ENCODE measurements at places on chromosomes 3 and 15.

DNA sequence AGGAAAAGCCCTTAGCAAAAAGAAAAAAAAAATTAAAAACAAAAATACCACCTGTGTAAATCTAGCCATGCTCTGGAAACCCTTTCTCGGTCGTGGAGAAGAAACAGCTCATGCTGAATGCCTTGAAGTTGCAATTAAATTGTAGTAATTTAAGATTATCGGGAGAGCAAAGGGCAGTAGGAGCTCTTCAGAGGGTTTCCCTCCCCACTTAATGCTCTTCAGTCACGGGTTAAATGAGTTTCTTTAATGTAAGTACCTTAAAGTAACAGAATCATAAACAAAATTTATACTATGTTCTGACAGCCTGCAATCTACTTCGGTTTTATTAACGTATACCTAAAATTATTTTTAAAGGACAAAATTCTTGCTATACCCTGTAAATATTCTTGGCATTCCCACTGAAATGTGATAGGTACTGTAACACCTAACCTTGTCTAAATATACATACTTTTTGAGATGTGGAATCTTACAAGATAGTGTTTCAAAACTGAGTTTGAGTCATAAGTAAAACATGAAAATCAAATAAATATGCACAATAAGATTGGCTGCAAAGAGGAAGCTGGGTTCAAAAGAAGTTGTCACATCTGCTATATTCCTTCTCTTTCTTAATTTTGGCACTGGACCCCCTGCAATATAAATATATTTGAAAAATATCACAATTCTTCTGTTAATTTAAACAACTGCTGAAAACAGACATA, 5.3 kb downstream of the FOXP1 start:
- no peak for DNase-seq

DNA sequence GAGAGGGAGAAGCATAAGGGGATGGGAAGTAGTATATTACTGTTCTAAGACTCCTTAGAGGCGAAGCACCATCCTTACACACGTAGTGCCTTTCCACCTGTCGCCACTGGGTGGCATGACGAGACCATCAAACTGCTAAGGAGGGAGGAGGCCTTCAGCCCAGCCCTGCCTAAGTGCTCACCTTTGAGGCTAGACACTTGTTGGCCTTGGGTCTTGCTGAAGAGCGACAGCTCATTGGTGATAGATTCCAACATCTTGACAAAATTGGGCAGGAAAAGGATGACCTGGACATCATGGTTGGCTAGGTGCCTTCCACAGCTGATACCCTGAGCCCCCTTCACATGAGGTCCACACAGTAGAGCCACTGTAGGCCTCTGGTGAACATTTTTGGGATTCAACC, 19.6 kb downstream of the CLK3 start:
- peak; percentile 59 for DNase-seq

DNA sequence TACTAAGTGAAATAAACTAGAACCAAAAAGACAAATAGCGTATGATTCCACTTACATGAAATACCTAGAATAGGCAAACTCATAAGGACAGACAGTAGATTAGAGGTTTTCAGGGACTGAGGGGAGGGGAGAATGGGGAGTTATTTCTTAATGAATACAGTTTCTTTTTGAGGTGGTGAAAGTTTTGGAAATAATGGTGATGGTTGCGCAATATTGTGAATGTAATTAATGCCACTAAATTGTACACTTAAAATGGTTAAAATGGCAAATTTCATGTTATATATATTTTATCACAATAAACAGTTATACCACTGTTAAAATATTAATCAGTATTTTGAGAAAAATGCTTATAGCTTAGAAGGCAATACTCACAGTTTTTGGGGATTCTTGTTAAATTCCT, 11.0 kb downstream of the UBE2E1 start:
- no peak for DNase-seq

- DNase-seq, result no peak
These were observed 18.6 kb upstream of the ETV5 start for GRCh38 chr3:186127463-186127862.

DNA sequence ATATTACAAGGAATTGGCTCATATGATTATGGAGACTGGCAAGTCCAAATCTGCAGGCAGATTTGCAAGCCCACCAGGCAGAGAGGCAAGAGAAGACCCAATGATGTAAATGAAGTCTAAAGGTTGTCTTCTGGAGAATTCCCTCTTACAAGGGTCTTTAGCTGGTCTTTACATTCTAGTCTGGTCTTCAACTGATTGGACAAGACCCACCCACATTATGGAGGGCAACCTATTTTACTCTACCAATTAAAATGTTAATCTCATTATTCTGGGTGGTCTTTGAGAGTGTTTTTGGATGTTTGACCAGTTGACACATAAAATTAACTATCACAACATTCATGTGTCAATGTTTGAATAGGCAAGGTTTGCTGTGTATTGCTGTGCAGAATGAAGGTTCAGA, 28.0 kb upstream of the ATP11B start:
- no peak for DNase-seq

DNA sequence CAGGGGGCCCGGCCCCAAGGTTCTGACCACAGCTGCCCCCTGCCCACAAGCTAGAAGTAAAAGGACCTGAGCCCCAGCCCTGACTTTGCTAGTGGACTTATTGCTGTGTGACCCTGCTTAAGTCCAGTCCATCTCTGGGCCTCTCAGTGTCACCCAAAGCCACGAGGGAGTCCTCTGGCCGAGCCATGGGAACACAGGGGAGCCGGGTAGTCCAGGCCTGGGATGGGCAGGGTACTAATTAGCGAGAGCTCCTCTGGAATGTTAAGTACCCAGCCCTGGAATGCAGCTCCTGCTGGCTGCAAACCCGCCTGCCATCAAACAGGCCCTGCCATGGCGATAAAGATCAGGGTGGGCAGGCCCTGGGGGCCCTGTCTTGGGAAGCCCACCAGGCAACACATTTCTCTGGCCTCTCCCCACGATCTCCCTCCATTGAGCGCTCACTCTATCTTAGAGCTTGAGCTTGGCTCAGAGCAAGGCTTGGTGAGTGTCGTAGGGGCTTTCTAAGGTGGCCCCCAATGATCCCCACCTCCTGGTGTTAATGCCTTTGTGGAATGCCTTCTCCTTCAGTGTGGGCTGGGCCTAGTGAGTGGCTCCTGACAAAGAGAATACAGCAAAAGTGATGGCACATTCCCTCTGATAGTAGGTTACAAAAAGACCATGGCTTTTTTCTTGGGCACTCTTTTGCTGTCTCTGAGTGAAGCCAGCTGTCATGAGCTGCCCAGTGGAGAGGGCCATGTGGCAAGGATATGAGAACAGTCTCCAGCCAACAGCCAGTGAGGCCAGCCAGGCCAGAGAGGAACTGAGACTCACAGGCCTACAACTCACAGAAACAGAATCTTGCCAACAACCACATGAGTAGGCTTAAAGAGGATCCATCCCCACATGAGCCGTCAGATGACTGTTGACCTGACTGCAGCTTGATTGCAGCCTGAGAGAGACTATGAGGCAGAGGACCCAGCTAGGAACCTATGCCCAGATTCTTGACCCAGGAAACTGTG, 133.1 kb downstream of the SMAD6 start:
- no peak for DNase-seq

DNA sequence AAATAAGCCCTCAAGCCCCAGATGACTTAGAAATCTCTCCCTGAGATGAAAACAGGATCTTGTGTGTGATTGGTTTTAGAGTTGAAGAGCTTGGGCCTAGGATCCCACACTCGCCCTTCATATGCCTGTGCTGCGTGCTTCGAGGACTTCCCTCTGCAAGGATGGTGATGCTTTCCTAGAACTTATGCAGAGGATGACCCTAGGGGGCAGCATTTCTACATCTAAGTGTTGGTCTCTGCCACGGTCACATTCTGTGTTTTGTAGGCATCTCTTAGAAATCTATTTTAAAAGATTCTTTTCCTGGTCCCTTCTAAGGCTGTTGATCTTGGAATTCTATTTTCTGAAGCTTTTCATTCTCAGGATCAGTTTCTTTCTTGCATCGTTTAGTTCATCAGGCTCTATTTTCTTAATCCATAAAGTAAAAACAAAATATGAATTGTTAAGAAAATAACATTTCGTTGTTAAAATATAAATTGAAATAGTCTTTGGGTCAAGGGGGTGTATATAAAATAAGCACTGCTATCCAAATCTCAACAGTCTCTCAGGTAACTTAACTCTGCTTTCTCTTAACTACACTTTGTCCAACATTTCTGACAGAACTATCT, 45.7 kb downstream of the WDR76 start:
- no peak for DNase-seq

DNA sequence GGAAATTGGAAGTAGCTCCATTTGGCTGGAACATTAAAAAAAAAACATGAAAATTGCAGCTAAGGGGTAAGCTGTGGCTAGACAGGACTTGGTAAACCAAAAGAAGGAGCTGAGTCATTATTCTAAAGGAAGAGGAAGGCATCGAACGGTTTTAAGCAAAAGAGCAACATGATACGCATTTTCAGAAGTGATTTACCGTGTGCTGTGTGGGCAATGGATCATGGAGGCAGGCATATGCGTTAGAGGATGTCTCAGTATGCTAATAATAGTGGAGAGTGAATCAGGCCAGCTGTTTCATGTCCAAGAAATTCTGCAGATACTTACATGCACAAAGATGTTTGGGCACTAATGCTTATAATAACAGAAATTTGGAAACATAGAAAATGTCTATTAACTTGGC, 409.1 kb upstream of the ATP11B start:
- DNase-seq, result no peak

GRCh38 chr3:11050666-11051323, 58.2 kb downstream of the SLC6A1 start:
- DNase-seq, result no peak

DNA sequence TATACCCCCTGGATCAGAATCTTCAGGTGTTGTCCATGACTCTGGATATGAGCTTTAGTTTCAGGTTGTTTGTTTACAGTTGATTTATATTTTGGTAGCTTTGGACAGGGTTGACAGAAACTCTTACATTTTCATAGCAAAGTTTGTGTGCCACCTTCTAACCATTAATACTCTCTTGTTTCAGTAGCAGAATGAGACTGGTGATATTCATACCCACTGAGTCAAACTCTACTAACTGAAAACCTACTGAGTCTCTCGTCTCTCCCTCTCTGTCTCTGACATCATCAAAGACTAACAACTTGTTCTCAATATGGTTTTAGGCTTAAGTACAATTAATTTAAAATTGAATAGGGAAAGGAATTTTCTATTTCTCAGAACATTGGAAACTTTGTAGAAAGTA, 282.3 kb downstream of the CNTN6 start:
- no peak for DNase-seq

DNA sequence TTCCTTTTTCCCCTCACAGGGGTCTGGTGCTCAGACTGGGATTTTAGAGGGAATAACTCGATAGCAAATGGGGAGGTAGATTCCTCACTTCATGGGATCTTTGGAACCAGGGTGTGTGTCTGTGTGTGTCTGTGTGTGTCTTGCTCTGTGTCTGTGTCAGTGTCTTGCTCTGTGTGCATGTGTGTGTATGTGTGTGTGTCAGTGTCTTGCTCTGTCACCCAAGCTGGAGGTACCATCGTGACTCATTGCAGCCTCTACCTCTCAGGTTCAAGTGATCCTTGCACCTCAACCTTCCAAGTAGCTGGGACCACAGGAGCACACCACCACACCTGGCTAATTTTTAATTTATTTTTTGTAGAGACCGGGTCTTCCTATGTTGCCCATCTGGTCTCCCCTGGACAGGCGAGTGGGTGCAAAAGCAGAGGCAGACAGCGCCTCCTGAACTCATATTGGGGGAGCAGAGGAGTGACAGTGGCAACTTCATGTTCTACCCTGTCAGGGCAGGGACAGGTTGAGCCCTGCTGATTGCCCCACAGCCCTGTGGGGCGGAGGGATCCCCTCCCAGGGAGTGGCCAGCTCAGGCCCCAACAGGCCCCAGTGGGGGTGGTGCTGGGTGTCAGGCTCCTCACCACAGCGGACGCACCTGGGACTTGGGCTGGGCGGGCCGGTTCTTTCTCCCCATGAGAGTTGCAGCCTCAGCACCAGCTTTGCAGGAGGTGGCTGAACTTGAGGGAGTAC, 10.4 kb upstream of the SEMA4B start:
- no peak for DNase-seq

DNA sequence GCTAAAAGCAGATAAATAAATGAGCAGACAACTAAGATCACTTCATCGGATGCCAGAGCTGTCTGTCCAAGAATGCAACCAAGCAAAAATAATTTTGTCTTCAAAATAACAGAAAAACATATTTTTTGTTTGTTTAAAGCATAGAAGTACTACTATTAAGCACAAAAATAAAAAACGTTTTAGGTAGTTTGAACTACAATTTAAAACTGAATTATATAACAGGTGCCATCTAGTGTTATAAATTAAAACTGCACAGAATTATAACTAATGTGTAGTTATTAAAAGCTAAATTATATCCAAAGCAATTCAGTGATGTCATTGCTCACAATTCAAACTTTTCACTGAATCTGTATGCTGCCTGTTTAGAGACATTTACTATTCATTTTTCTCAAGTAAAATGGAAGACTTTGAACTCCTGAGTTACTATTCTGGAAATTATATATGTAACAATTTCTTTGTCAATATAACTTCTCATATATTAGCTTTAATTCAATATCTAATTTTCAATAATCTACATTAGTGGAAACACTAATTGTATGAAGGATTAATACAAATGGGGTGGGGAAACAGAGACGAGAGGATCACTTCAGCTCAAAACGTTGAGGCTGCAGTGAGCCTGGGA, 29.5 kb downstream of the LINS1 start:
- DNase-seq, result no peak

- no peak for DNase-seq
These were observed 63.9 kb upstream of the BBX start for GRCh38 chr3:107458871-107459270.

DNA sequence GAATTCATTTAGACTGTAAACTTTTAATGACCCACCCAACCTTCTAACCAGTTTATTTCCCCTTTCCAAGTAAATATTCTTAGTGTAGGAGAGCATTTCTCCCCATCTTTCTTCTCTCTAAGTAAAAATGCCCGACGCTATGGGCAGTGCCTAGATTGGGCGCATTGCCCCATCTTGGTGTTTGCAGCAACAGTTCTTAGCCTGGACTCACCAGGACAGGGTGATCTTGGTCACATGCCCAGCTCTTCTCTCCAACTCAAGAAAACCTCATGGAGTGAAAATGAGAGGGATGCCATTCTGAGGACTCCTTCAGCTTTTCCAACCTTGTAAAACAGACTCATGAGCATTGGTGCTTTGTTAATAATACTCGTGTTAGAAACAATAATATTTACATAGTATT, 76.7 kb downstream of the GHSR start:
- no peak for DNase-seq

DNA sequence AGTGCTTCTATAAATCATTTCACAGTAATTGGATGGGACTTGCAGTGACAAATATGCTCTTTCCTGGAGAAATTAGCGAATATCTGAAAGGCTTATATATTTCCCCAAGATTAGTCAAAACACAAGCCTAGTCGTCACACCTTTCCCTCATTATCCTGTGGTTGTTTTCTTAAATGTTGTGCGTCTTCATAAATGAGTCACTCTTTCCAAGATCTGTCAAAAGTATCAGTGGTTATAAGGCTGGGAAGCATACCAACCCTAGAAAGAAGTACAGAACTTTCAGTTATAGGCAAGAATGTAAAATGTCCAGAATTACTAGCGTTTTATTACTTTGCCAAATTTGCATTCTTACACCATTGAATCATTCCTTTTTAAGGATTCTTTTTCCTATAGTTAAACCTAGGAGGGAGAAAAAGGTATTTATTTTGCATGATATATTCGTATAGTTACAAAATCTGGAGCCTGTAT, 33.6 kb downstream of the TMEM212 start:
- no peak for DNase-seq

- no peak for DNase-seq
These were observed 2.2 kb upstream of the GABRG3 start for GRCh38 chr15:26968806-26969205.
